ENCODE measurements at places on chromosomes 12 and 14.

DNA sequence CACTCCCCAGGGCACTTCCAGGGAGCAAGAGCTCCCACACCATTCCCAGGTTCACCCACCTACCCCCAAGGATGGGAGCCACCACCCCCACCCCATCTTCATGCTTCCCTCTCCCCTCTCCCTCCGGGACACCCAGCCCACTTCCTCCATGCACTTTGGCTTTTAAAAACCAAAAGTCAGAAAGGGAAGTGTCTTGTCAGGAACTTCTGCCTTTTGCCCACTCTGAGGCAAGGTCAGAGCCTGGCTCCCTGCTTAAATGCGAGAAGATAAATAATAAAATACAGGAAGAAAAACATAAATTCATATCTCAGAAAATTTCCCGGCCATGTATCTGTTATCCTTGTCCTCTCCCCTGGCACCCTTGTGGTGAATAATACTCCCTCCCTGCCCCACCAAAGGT lies 81.6 kb downstream of the PTGER2 start:
- no peak for DNase-seq

DNA sequence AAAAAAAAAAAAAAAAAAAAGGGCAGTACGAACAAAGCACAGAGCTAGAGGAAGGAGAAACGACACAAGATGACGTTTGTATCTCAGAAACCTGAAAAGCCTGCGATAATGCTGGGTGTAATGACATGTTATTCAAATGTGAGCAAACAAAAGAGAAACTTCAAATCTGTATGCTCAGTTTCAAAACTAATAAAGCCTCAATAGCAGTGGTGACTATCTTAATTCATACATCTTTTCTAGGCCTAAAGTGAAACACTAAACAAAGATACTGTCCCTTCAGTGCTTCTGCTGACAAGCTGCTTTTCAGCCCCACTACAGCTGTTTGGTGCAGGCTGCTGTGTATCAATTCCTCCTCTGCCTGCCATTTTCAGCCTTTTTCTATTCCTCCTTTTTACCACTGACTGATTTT lies 15.8 kb downstream of the ITPR2 start:
- DNase-seq, result no peak

DNA sequence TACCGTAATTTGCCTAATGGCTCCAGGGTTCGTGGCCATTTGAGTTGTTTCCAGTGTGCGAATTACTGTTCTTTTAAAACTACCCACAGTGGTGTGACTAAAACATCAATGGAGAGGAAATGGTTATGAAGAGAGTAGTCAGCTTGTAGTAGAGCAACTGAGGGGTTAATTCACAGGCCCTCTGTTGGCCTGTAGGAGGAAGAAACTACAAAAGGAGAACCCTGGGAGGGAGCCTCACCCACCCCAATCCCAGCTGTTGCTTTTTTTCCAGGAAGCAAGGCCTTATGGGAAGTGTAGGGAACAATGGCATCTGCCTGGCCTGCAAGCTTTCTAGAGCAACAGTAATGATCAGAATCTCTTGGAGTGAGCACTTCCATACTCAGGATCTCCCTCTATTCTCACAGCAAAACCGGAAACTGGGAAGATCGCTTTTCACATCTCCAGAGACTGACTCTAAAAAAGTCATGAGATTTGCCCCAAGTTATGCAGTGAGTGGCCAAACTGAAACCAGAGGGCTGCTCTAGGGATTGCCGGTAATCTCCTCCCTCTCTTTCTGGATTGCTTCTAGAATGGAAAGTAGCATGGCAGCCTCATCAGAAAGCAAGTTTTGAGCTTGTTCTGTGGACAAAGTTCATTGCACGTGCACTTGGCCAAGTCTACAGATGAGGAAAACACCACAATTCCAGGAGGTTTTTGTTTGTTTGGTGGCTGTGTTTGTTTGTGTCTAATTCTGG lies 125.3 kb upstream of the PWP1 start:
- DNase-seq, result no peak

DNA sequence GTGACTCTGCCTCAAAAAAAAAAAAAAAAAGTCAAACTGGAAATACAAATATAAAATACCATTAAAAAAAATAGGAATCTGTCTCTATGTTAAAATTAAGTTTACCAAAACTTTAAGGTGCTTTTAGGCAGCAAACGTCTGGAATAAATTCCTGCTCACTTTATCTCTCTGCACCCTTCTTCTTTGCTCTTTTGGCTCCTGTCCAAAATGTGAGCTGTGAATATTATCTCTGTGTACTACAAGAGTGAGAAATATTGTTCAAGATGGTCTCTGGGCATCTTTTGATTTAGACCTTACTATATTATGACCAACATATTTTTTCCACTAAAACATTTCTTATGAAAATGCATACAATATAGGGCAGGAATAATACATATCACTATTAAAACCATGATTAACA lies 63.7 kb downstream of the PUS7L start:
- no peak for DNase-seq

- no peak for DNase-seq
Measured at GRCh38 chr12:58745348-58746125, 174.8 kb downstream of the LRIG3 start.

DNA sequence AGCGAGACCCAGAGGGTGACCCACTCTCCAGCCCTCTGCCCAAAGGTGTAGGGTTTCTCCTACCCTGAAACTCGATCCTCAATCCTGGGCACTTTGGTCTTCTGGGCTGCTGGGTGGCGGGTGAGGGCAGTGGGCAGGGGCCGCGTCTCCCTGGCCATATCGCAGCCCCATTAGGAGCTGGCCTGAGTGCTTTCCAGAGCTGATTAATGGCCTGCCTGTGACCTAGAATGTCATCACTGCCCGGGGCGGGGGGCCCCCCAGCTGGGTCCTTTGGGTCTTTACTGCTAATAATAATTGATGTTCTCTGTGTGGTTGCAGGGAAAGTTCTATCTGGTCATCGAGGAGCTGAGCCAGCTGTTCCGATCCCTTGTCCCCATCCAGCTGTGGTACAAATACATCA lies 47.8 kb downstream of the HRK start:
- DNase-seq, result no peak

GRCh38 chr14:62778852-62779251 lies 266.4 kb downstream of the KCNH5 start:
- no peak for DNase-seq

GRCh38 chr12:95721320-95721719 lies 69.2 kb downstream of the NTN4 start:
- DNase-seq, result no peak

DNA sequence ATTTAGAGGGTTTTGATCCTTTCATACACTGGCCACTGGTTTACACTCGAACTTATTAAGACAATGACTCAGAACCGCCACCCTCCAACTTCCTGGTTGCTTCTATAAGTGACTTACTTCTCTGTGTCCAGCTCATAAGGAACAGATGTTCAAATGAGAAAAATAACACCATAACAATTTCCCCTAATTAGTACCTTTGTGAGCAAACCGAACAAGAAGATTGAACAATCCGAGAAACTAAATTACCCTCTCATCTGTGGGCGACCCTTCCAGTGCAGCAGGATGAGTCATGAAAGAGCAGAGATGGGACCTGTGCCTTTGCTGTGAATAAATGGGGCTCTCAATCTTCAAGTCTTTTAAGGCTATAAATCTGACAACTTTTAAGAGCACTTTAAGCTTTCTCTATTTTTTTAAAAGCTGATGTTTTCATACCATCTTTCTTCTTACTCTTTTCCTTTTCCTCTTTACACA lies 146.8 kb upstream of the RASSF8 start:
- DNase-seq, result no peak

GRCh38 chr14:91729756-91730155 lies 2.1 kb downstream of the CATSPERB start:
- DNase-seq, result no peak

GRCh38 chr14:46063872-46064271 lies 587.7 kb downstream of the RPL10L start:
- DNase-seq, result no peak

DNA sequence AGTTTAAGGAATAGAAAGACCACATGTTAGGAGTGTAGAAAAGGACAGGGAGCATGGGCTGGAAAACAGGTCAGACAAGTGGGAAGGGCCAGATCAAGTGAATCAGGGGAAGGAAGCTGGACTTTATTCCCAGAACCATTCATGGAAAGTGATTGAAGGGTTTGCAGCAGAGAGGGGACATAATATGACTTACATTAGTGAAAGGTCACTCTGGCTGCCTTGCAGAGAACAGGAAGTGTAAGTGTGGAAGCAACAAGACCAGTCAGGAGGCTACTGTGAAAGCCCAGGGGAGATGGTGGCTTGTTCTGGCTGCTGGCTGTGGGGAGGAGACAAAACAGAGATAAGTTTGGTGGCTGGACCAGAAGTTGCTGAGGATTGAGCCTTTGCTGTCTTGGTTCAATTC lies 69.1 kb downstream of the VCPKMT start:
- no peak for DNase-seq

DNA sequence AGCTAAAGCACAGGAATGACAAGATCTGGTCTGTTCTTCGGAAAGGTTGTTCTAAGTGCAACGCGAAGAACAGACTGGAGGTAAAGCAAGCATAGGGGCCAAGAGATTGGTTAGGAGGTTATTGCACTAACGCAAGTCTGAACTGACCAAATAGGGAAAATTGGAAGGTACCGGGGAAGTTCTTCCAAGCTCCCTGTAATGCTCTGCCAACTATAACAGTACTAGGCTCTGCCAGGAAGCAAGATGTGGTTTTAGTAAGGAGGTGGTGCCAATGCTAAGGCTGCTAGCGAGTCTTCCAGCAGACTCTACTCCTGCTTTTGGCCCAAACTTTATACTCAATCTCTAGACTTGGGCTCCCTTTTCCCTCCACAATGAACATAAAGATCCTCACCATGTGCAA lies 138.6 kb downstream of the PAWR start:
- no peak for DNase-seq

GRCh38 chr14:37329189-37330001 lies 131.7 kb downstream of the MIPOL1 start:
- DNase-seq, result no peak

DNA sequence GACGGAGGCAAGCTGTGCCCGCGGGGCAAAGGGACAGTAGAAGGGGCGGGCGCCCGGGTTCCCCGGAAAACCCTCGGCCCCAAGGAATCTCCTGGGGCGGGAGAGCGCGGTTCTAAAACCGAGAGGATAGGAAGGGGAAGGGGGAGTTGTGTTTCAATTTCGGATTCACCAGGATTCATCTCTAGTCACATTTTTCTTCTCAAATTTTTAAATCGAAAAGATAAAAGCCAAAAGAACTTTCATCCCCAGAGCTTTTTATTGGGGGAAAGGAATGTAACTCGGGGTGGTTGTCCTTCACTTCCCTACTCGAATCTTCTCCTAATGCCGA lies 1.4 kb downstream of the BMP4 start:
- no peak for DNase-seq

GRCh38 chr14:99574099-99574880 lies 29.7 kb downstream of the CCDC85C start:
- DNase-seq, result no peak

DNA sequence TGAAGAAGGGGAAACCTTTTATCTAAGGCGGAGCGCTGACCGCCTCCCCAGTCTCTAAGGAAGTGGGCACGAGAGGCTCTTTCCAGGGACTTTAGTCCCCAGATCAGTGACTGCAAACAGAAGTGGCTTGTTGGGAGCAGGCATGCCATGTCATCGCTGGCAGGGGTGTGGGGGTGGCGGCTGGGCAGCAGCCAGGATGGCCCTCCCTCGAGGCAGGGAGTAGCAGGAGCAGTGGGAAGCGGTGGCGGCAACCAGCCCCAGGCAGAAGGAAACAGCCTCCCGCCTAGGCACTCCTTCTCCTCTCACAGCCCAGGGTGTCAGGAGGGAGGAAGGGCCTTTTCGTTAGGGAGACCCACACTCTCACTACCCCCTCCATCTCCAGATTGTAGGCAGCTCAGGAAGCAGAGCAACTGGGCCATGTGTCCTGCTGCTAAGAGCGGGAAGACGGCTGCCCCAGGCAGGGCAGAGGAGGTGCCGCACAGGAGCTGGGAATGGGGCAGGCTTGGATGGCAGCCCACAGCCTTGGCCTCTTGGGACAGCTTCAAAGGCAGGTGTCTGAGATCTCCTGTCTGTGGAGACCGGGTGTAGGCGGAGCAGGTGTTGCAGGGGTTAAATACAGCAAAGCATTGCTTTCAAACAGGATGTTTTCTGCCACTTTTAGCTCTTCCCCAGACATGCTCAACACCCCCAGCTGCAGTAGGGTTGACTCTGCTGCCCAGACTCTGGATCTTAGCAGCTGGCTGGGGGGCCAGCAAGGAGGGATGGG lies 21.8 kb downstream of the VDR start:
- DNase-seq, result no peak

DNA sequence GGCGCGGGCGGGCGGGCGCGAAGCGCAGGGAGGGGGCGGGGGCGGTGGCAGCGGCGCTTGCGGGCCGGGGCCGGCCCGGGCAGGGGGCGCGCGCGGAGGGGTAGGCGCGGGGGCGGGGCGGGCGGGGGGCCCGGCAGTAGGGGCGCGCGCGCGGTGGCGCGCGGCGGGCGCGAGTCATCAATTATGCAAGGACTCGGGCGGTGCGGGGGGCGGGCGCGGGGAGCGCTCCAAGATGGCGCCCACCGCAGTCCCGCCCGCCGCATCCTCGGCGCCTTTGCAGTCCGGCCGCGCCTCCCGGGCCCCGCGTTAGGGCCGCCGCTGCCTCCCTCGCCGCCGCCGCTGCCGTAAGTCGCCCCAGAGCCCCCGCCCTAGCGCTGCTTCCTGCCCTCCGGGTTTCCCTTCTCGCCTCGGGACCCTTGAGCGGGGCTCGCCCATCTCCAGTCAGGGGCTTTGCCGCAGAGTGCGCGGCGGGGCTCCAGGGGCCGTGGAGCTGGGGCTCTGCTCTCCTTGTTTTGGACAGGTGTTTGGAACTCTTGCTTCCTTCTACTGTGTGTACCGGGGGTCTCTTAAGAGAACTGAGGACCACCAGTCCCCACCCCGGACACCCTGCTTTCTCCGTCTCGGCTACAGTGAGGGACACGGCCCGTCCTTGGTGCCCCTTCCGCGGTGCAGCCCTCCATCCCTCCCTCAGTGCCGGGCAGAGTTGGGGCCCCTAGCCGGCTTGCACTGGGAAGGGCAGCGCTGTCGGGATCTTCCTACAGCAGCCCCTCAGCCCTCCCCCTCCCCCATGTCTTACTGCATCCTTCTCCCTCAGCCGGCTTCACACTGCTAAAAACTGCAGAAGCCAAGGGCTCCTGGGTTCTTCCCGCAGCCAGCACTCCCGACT lies at the start of gene SCN8A:
Gene SCN8A, plus strand, starts transcription at position 218 of the 886 bp plus-strand sequence. CDS start 71,585 bp downstream, outside the sequence.
- DNase-seq, result peak; percentile 21

DNA sequence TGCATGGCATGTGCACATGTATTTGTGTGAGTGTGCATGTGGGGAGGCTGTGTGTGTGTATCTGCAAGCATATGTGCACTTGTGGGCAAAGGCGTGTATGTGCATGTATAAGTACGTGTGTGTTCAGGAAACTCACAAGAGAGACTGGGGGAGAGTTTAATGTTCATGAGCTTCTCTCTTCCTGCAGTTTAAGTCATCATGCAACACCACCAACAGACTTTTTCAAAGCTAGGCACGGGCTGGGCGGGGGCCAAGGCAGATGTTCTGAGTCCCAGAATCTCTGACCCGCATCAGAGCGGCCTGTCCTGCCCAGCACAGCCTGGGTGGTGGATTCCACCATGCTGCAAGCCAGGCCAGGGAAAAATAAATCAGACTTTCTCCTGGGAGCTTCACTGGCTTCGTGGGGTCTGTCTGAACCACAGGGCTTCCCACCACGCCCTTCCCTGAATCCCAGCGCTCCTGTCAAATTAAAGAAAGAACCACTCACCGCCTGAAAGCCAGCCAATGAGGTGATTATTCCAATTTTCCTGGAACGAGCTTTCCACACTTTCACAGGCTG lies 75.7 kb downstream of the PITPNM2 start:
- no peak for DNase-seq

- DNase-seq, result peak; percentile 25
Measured at GRCh38 chr12:79934281-79935020, 446 bp downstream of the PPP1R12A start.

All from T follicular helper cell (primary cell).